Activated CD4-positive, alpha-beta T cell treated with anti-CD3 and anti-CD28 coated beads, Interleukin-2, amount 10 ng/mL, durations not matched to agents 24 days and 14 days (primary cell): ENCODE measurements at places on chromosomes 5 and 9. TPM values are rescaled to one million over a fixed set of nuclear protein-coding genes. Genes with fewer than 3 reads are reported as not detected.

DNA sequence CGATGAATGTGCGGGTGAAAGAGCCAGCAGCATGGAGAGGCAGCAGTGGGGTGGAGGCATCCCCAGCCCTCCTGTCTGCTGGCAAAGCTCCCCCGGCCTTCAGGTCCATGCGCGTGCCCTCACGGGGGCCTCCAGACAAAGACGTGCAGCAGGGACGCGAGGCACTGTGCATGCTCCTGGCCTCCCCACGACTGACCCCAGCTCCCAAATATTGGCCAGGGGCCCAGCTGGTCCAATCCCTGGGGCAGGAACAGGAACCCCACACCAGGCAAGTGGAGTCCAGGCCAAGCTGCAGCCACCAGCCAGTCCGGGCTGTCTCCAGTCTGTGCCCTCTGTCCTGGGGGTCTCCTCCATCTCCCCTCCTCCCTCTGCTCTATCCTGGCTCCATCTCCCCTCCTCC lies 33.5 kb upstream of the LRRC14B start:
- no peak overlapping the region for H3K4me3 ChIP-seq
- no peaks in the 10 kb centered on the region for H3K4me1 ChIP-seq
- H3K27me3 ChIP-seq: peaks cover 2% of the 10 kb centered on the region
- DNase-seq: no peak
- H3K27ac ChIP-seq: no peak overlapping the region

Gene CTNNA1
- 58.7 and 78.6 TPM in 2 replicates for total RNA-seq

- no peak overlapping the region for H3K4me3 ChIP-seq
- H3K36me3 ChIP-seq: peaks cover 55% of the 10 kb centered on the region
- H3K27ac ChIP-seq: no peak overlapping the region
- no peaks in the 10 kb centered on the region for H3K4me1 ChIP-seq
- DNase-seq: no peak
- H3K27me3 ChIP-seq: no peaks in the 10 kb centered on the region
These were observed 49.7 kb downstream of the NNT start for GRCh38 chr5:43652537-43653302.

DNA sequence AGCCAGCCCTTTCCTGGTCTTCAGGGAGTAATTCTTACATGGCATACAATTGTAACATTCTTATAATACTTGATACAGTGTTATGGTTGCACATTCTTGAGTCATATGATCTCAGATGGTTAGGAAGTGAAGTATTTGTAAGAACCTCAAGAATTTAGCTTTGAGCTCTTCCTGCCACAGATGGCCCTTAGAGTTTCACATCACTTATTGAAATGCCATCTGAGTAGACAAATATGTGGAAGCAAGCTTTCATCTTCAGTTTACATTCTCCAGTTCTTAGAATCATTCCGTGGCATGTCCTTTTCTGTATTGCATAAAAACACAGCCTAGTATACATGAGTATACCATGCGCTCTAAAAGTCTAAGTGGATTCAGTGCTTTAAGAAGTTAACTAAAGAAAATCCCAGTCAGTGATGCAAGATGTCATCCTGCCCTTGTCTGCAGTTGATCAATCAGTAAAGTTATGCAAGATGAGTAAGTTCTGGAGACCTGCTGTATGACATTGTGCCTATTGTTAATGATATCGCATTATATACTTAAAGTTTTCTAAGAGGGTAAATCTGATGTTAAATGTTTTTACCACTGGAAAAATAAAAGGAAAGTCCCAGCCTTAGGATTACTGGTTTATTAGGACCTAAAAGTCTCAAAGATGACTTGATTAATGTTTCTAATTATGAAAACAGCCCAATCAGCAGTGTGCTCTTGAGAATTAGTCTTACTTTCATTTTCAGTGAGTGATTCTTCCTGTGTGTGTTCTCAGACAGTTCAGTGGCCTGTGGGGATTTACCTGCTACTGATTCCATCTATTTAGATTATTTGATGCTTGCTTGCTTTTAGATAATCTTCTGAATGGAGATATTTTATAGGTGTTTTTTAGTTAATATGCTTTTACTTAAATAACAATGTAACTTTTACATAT lies 29.4 kb downstream of the RHOBTB3 start:
- no peaks in the 10 kb centered on the region for H3K36me3 ChIP-seq
- DNase-seq: no peak
- H3K27ac ChIP-seq: peak overlapping the region; percentile 77
- H3K27me3 ChIP-seq: peaks cover 42% of the 10 kb centered on the region
- H3K4me3 ChIP-seq: peak overlapping the region; percentile 68

DNA sequence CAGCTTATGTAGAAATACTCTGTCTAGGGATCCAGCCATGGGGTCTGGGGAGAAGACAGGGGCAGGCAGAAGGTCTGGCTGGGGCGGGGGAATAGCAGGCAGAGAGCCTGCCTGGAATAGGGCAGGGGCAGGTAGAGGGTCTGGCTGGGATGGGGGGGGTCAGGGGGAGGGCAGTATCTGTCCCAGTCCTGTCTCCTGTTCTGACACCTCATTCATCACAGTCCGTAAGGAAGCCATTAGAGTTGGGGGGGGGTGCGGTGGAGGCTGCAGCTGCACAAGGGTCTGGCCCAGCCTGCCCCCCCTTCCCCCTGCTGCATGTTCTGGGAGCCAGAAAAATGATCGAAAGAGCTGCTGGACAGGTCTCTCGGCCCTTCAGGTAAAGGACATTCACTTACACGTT lies 32.6 kb downstream of the CNTFR start:
- H3K27me3 ChIP-seq: peaks cover 14% of the 10 kb centered on the region
- DNase-seq: no peak
- H3K27ac ChIP-seq: no peak overlapping the region
- H3K4me1 ChIP-seq: peaks cover 3% of the 10 kb centered on the region
- H3K36me3 ChIP-seq: no peaks in the 10 kb centered on the region
- H3K4me3 ChIP-seq: no peak overlapping the region

Gene PCSK1
- not detected in 2 replicates for total RNA-seq

DNA sequence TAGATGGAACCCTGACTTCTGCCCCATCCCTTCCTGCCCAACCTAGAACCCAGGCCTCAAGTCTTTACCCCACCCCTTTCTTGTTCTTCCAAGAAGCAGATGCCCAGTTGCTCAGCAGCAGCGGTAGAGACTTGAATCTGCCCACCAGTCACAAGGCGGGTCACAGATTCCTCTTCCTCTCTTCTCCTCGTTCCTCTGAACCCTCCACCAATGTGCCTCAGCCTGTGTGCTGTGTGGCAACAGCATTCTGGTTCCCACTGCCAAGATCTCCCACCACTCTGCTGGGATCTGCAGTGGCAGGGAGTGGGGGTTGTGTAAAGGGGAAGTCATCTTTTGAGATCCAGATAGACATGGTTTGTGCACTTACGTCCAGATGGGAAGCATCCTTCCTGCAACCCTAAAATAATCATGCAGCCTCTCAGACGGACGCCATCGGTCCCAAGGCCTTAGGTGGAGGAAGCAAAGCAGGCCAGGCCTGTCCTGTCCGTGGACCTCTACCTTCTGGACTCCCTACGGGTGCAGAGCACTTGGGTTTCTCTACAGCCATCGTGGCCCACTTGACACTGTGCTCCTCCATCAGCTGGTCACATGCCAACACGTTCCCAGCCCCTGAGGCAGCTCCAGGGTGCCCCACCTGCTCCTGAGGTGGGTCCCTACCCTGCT lies 7.7 kb upstream of the RPL26L1 start:
- H3K27me3 ChIP-seq: peaks cover 2% of the 10 kb centered on the region
- H3K4me1 ChIP-seq: no peaks in the 10 kb centered on the region
- no peak overlapping the region for H3K4me3 ChIP-seq

DNA sequence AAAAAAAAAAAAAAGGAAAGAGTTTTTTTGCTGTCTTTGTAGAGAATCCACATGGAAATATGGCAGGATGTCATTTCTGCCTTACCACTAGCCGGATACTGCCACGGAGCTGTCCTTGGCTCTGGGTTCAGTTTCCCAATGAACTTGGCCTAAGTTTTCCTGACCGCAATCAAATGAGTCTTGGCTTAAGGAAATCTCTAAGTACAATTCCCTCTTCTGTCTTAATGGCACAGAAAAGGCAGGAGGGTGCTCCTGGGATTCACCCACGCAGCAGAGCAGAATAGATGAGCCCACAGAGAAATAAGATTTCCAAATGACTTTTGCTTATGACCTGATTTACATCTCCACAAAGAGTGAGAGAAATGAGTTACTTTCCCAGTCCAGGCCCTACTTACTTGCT lies 284.0 kb upstream of the VLDLR start:
- H3K27me3 ChIP-seq: no peaks in the 10 kb centered on the region
- no peak overlapping the region for H3K27ac ChIP-seq
- no peaks in the 10 kb centered on the region for H3K4me1 ChIP-seq
- H3K36me3 ChIP-seq: no peaks in the 10 kb centered on the region
- H3K4me3 ChIP-seq: no peak overlapping the region

- no peak overlapping the region for H3K27ac ChIP-seq
- no peaks in the 10 kb centered on the region for H3K4me1 ChIP-seq
- no peak overlapping the region for H3K4me3 ChIP-seq
- H3K36me3 ChIP-seq: no peaks in the 10 kb centered on the region
These were observed 698 bp upstream of the TGFBI start for GRCh38 chr5:136028090-136028489.

Gene SEMA6A
- 0.19 and 0.24 TPM in 2 replicates for total RNA-seq

DNA sequence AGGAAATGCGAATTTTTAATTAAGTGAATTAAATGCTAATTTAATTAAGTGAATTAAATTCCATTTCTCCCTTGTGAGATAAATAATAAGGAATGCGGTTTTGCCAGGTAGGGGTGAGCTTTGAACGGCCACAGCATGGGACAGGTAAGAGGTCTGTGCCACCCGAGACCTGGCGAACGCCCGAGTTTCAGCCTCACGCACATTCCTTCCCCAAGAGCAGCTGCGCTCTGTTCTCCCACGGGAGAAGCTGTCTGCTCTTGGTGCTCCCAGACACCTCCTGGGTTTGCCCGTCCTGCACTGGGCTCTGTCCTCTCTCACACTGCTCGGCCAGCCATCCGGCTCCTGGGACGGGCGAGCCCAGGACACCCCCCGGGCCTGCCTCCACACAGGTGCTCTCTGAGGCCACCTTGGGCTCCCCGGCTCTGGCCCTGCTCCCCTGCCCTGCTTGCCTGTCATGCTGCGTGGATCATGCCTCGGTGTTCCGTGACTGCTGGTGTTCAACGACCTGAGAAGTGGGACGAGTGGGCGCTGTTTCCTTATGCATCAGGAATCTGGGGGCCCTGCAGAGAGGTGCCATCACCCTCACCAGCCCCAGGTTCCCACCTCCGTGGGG lies 13.7 kb upstream of the CAMSAP1 start:
- H3K27ac ChIP-seq: no peak overlapping the region
- no peak for DNase-seq
- H3K4me3 ChIP-seq: no peak overlapping the region
- H3K27me3 ChIP-seq: no peaks in the 10 kb centered on the region
- H3K36me3 ChIP-seq: peaks cover 36% of the 10 kb centered on the region

DNA sequence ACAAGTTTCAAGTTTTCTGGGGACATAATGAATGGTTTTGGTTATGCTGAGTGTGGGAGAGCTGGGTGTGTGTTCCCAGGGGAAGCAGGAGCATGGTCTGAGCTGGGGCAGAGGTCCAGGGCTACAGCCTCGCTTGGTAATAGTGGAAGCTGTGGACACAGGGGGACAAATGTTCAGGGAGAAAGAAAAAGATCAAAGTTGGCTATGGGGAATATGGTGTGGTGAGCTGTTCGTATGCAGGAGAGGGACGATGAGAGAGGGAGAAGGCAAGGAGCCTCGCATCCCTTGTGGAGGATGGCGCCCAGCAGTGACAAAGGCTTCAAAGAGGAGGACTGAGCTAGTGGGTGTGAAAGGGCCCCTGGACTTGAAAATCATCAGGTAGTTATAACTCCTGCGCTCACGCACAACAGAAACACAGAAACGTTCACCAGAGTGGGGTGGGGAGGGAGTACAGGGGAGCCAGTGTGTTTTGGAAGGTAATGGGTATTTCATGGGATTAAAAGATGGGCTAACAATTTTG lies 77.2 kb downstream of the TENT4A start:
- no peak overlapping the region for H3K27ac ChIP-seq
- H3K27me3 ChIP-seq: peaks cover 19% of the 10 kb centered on the region
- H3K4me1 ChIP-seq: peaks cover 12% of the 10 kb centered on the region
- H3K36me3 ChIP-seq: no peaks in the 10 kb centered on the region
- no peak for DNase-seq

Gene OSTF1
- total RNA-seq: 41.5 and 42.4 TPM in 2 replicates

Gene PGM5
- not detected in 2 replicates for total RNA-seq

DNA sequence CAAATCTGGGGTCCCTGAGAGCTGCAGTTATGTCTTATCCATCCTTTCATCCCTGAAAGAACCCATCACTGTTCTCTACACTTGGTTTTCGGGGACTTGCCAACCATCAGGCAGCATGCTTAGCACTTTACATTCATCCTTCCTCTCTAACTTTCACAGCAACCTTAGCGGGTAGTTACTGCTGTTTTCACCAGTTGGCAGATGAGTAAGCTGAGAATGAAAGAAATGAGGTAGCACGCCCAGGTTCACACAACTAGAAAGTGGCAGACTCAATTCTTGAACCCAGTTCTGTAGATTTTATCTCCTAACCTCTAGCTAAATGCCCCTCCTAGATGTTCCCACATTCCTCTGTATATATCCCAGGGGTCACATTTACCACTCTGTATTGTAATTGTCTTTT lies 342.0 kb upstream of the WWC1 start:
- no peak for DNase-seq
- H3K27ac ChIP-seq: no peak overlapping the region
- H3K4me3 ChIP-seq: no peak overlapping the region
- no peaks in the 10 kb centered on the region for H3K4me1 ChIP-seq
- H3K27me3 ChIP-seq: no peaks in the 10 kb centered on the region

- H3K27ac ChIP-seq: no peak overlapping the region
- H3K27me3 ChIP-seq: no peaks in the 10 kb centered on the region
- peaks cover 13% of the 10 kb centered on the region for H3K36me3 ChIP-seq
- H3K4me3 ChIP-seq: no peak overlapping the region
- peaks cover 46% of the 10 kb centered on the region for H3K4me1 ChIP-seq
- no peak for DNase-seq
These were observed 22.4 kb downstream of the GNAQ start for GRCh38 chr9:78009186-78009585.

Gene LCN9
- not detected in 2 replicates for total RNA-seq

DNA sequence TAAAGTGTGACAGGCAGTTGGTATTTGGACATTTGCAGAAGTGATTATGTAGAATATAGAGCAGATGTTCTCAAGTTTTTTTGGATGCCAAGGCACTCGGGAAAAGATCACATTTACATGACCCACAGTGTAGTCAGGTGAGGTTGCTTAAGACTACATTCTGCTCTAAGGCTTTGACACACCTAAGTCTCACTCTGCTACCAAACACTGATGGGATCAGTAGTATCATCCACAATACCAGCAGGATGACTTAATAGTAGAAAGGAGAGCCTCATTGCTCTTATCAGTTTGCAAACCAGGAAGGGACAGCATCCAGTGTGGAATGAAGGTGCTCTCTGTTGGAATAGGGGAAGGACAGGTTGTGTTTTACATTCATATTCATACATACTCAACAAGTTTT lies 2.5 kb upstream of the SPATA31D1 start:
- H3K4me3 ChIP-seq: no peak overlapping the region
- H3K4me1 ChIP-seq: no peaks in the 10 kb centered on the region
- no peak for DNase-seq
- no peaks in the 10 kb centered on the region for H3K27me3 ChIP-seq
- no peak overlapping the region for H3K27ac ChIP-seq
